ENCODE measurements at places on chromosomes 6 and 20.
A peak's percentile ranks its signal among the peaks of the same experiment; 100 is the strongest.

DNA sequence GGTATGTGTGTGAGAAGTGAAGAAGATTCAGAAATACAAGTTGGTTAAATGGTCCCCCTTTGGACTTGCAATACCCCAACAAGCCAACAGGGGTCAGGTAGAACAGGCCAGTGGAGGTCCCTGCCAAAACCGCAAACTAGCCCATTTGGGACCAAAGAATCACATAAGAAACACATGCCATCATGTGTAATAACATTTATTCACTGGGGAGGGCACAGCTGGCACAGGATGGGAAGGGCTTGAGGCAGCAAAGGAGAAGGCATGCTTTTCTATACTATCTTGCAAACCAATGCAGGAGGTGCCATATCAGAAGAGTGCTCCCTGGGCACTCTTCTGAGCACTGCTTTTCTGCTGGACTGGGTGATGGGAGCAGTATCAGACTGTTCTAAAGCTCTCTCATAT is 116.1 kb upstream of the TRAF3IP2 start:
- no peak overlapping the region for H3K4me3 ChIP-seq
- peak overlapping the region; percentile 45 for H3K27ac ChIP-seq
- H3K4me1 ChIP-seq = peaks cover 9% of the 10 kb centered on the region
- H3K27me3 ChIP-seq = no peaks in the 10 kb centered on the region
- H3K36me3 ChIP-seq = peaks cover 8% of the 10 kb centered on the region
- DNase-seq = peak; percentile 44

DNA sequence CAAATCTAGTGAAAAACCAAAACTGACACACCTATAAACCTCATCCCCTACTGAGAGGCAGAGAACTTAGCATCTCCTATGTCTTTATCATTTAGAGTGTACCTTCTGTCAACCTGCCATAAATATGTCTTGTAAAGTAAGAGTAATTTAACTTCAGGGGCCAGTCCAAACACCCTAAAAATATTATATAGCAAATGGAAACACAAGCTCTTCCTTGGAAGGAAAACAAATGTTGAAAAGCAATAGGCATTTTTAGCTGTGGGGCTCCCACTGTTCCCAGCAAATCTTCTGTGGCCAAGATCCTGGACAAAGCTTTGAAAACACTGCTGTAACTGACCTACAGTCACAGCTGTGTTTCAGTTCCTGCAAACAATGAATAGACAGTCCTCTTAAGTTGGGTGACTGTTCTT is 140.0 kb upstream of the RNF217 start:
- no peak overlapping the region for H3K4me3 ChIP-seq
- no peaks in the 10 kb centered on the region for H3K27me3 ChIP-seq
- H3K4me1 ChIP-seq = peaks cover 2% of the 10 kb centered on the region
- DNase-seq = no peak
- H3K36me3 ChIP-seq = no peaks in the 10 kb centered on the region

GRCh38 chr6:143253586-143253985 is 192.9 kb downstream of the AIG1 start:
- peaks cover 6% of the 10 kb centered on the region for H3K4me1 ChIP-seq
- H3K27ac ChIP-seq = peak overlapping the region; percentile 65
- no peaks in the 10 kb centered on the region for H3K36me3 ChIP-seq
- no peak overlapping the region for H3K4me3 ChIP-seq

DNA sequence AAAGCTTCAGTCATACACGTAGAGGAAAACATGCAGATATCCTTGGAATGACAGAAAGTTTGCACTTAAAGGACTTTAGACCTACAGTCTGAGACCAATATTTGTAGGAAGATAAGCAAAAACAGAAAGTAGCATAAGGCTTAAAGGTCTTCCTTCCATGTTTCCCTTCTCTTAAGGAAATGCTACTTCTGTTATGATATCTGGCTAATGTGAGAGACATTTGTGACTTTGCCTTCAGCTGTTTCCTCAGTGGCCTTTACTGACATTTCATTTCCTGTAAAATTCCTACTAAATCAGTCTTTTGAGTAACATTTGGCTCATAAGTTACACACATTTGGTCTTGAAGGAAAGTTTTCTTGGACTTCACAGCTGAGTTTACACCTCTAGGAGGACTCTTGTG is 713.4 kb downstream of the TBC1D32 start:
- no peaks in the 10 kb centered on the region for H3K4me1 ChIP-seq
- no peak for DNase-seq
- H3K27ac ChIP-seq = no peak overlapping the region

DNA sequence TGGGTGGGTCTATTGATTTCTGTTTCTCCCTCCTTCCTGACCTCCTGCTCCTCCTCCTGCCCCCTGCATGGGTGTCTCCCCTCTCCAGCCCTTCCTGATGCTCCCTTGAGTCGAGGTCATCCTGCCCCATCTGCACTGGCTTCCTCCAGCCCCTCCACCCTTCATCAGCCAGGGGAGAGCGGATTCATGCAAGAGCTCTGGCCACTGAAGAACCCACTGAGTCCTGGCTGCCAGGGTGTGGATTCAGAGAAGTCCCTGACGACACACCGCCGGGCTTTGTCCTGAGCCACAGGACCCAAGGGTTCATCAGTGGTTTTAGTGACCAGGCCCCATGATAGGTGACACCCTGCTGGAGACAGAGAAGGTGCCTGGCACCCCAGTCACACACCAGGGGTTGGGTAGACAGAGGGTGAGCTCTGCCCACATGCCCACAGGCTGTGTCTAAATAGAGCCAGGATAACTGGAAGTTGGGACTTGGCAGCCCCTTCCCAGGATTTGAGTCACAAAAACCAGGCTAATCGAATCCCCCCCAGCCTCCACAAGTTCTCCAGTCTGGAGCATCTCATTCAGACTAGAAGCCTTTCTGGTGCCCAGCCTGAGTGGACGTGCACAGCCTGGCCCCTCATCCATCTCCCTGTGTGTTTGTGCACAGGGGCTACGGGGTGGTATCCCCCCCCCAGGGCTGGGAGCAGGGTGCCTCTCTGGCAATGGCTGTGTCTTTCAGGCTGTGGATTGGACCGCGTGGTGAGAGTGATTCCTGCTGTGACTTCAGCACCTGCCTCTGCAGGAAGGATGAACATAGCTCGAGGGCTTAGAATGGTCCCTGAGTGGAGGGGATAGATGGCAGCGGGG is 1.2 kb downstream of the GFRA4 start:
- no peaks in the 10 kb centered on the region for H3K4me1 ChIP-seq
- no peak for DNase-seq
- H3K36me3 ChIP-seq = no peaks in the 10 kb centered on the region
- no peak overlapping the region for H3K27ac ChIP-seq
- H3K27me3 ChIP-seq = peaks cover 60% of the 10 kb centered on the region
- no peak overlapping the region for H3K4me3 ChIP-seq

GRCh38 chr6:52049252-52050050 is 38.0 kb downstream of the PKHD1 start:
- no peak overlapping the region for H3K4me3 ChIP-seq
- no peaks in the 10 kb centered on the region for H3K27me3 ChIP-seq
- H3K4me1 ChIP-seq = no peaks in the 10 kb centered on the region
- H3K36me3 ChIP-seq = no peaks in the 10 kb centered on the region
- no peak overlapping the region for H3K27ac ChIP-seq

DNA sequence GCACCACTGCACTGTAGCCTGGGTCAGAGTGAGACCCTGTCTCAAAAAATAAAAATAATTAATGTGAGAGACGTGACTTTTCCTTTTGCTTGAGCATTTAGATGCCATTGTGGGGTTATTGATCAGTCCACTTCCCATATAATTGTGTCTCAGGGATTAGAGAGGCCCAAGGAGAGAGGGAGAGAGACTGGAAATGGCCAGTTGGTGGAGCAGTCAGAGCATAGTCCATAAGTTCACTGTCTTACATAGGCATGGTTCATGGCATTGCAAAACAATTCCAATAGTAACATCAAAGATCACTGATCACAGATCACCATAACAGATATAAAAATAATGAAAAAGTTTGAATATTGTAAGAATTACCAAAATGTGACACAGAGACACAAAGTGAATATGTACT is 15.2 kb upstream of the SDHAF4 start:
- no peaks in the 10 kb centered on the region for H3K4me1 ChIP-seq
- H3K36me3 ChIP-seq = no peaks in the 10 kb centered on the region
- no peaks in the 10 kb centered on the region for H3K27me3 ChIP-seq
- H3K4me3 ChIP-seq = no peak overlapping the region

- no peaks in the 10 kb centered on the region for H3K27me3 ChIP-seq
- no peak overlapping the region for H3K27ac ChIP-seq
- H3K36me3 ChIP-seq = no peaks in the 10 kb centered on the region
- no peak overlapping the region for H3K4me3 ChIP-seq
- no peak for DNase-seq
Observed at GRCh38 chr6:75812560-75812959, 63.5 kb downstream of the MYO6 start.

GRCh38 chr6:141682391-141682790 is 450.3 kb upstream of the GJE1 start:
- DNase-seq = no peak
- H3K4me1 ChIP-seq = no peaks in the 10 kb centered on the region
- H3K27ac ChIP-seq = no peak overlapping the region

DNA sequence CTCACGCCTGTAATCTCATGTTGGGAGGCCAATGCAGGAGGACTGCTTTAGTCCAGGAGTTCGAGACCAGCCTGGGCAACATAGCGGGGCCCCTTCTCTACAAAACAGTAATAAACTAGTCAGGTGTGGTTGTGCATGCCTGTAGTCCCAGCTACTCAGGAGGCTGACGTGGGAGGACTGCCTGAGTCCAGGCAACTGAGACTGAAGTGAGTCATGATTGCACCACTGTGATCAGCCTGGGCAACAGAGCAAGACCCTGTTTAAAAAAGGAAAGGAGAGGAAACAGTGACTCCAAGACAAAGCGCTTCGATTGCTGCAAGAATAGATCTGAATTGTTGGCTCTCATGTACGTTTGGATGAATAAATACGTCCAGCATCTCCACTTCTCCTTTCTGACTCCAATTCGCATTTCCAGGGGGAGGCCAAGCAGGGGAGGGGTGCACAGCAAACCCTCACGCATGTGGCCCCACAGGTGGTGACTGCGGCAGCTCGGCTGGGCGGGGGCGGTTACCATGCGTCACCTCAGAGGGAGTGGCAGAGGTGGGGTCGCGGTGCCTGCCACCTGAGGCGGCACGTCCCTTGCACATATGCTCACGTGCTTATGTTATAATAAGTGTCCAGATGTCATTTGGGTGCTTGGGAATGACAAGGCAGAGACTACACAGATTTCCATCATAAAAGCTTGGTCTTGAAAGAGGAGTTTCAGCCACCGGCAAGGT is 95.1 kb upstream of the MPC1 start:
- no peaks in the 10 kb centered on the region for H3K4me1 ChIP-seq
- peaks cover 34% of the 10 kb centered on the region for H3K36me3 ChIP-seq
- H3K4me3 ChIP-seq = no peak overlapping the region

DNA sequence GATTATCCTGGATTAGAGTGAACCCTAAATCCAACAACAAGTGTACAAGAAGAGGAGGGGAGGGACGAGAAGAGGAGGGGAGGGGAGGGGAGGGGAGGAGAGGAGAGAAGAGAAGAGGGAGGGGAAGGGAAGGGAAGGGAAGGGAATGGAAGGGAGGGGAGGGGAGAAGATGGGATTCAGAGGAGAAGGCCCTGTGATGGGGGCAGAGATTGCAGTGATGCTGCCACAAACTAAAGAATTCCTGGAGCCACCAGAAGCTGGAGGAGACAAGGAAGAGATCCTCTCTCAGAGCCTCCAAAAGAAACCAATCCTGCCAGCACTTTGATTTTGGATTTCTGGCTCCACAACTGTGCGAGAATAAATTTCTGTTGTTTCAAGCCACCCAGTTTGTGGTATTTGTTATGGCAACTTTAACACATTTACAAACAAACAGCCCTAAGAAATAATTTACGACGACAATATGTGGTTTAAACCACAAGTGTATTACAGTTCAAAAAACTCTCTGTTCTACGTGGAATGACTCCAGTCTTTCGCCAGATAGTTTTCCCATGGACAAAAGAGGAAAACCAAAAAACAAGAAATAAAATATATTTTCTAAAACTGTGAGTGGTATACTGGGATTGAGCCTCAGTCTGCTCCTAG is 235.4 kb downstream of the HDGFL1 start:
- no peak for DNase-seq
- no peak overlapping the region for H3K4me3 ChIP-seq
- no peaks in the 10 kb centered on the region for H3K4me1 ChIP-seq

DNA sequence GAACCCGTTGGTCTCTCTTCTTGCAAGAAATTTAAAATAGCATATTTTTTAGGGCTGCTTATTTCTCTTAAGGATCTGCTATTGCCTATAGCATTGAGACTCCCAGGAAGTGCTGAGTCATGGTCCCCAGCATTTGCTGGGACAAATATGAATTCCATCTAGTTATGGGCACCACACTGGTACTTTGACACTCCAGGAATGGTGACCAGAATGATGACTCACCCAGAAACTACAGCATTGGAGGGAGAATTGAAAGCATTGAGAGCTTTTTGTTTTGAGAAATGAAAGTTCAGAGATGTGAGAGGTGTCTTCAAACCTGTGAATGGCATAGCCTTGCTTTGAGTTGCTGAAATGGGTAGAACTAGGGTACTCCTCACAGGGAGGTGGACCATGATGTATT is 699.7 kb downstream of the DHX35 start:
- H3K4me1 ChIP-seq = no peaks in the 10 kb centered on the region
- H3K4me3 ChIP-seq = no peak overlapping the region
- H3K27ac ChIP-seq = no peak overlapping the region
- H3K27me3 ChIP-seq = no peaks in the 10 kb centered on the region

- H3K4me3 ChIP-seq = no peak overlapping the region
- H3K27me3 ChIP-seq = no peaks in the 10 kb centered on the region
- DNase-seq = no peak
- no peak overlapping the region for H3K27ac ChIP-seq
- H3K36me3 ChIP-seq = no peaks in the 10 kb centered on the region
- H3K4me1 ChIP-seq = no peaks in the 10 kb centered on the region
Observed at GRCh38 chr6:66558189-66558588, 851.2 kb upstream of the EYS start.

GRCh38 chr6:53524455-53524815 is 20.5 kb downstream of the GCLC start:
- no peak overlapping the region for H3K4me3 ChIP-seq
- H3K4me1 ChIP-seq = peaks cover 15% of the 10 kb centered on the region
- DNase-seq = peak; percentile 72
- peak overlapping the region; percentile 83 for H3K27ac ChIP-seq

- no peak overlapping the region for H3K4me3 ChIP-seq
- H3K27ac ChIP-seq = no peak overlapping the region
- 0 out of 2 replicates have a peak, but pooled peaks cover 2% of the 10 kb centered on the region for H3K4me1 ChIP-seq
- peaks cover 10% of the 10 kb centered on the region for H3K36me3 ChIP-seq
- DNase-seq = no peak
- no peaks in the 10 kb centered on the region for H3K27me3 ChIP-seq
Observed at GRCh38 chr6:53070806-53071205, 5.6 kb downstream of the FBXO9 start.

GRCh38 chr6:91780270-91780669 is 1193.4 kb upstream of the MAP3K7 start:
- no peak overlapping the region for H3K4me3 ChIP-seq
- no peaks in the 10 kb centered on the region for H3K36me3 ChIP-seq
- H3K4me1 ChIP-seq = no peaks in the 10 kb centered on the region

DNA sequence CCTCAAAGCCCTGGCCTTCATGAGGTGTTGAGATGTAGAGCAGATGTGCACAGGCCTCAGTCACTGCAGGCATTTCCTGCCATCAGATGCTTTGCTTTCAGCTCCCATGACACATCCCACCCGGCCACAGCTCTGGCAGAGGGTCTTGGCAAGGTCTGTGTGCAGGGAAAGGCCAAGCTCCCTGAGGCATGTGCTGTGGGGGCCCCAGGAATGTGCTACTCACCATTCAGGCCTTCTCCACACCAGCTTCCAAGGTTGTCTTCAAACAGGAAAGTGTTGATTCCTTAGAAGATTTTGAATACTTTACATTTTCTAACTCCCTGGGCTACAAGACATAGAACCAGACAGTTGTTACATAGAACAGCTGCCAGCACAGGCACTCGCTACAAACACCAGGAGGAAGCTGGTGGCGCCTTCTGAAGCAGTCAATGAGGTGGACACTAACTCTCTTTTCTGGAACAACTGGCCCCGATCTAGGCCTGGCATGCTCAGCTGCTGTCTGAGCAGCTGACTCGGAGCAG is 27.8 kb downstream of the CASS4 start:
- H3K4me3 ChIP-seq = no peak overlapping the region
- peaks cover 9% of the 10 kb centered on the region for H3K36me3 ChIP-seq
- no peaks in the 10 kb centered on the region for H3K27me3 ChIP-seq
- H3K4me1 ChIP-seq = peaks cover 35% of the 10 kb centered on the region
